ENCODE measurements at places on chromosomes 1 and 21.

DNA sequence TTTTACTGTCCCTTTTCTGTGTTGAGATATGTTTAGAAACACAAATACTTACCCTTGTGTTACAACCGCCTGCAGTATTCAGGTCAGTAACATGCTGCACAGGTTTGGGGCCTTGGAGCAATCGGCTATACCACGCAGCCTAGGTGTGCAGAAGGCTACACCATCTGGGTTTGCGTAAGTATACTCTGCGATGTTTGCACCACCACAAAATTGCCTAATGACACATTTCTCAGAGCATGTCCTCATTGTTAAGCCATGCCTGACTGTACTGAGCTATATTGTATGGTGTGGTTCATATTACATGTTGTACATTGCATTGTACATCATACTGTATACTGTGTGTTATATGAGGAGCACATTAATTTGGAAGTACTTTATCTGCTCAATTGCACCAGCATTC, 247.4 kb downstream of the RHOU start:
- DNase-seq: no peak

- DNase-seq: no peak
Measured at GRCh38 chr21:16086936-16087335, 357.2 kb downstream of the USP25 start.

GRCh38 chr1:213530611-213531320, 457.0 kb upstream of the PROX1 start:
- no peak for DNase-seq

- no peak for DNase-seq
Measured at GRCh38 chr1:68051475-68051874, 1.0 kb upstream of the DIRAS3 start.

- DNase-seq: no peak
Measured at GRCh38 chr1:97202481-97203380, 481.1 kb downstream of the PTBP2 start.

DNA sequence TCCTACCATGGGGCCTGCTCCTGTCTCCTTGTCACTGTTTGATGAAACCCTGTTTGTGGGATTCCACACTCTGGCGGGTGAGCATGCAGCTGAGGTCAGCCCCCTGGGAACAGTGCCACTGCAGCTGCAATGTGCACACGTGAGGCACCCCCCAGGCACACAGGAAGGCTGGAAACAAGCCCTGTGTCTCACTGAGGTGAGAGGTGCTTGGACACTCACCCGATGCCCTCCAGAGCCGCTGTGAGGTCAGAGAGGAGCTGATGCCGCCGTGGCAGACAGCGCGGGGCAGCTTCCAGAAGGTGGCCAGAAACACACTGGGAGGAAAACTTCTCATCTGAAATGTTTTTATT, 49.7 kb downstream of the SLX9 start:
- DNase-seq: no peak

- DNase-seq: no peak
Measured at GRCh38 chr1:65165269-65165993, 17.4 kb downstream of the AK4 start.

- no peak for DNase-seq
Measured at GRCh38 chr1:196136396-196136795, 471.8 kb downstream of the KCNT2 start.

- DNase-seq: no peak
Measured at GRCh38 chr1:116751146-116751545, 3.1 kb upstream of the CD2 start.

DNA sequence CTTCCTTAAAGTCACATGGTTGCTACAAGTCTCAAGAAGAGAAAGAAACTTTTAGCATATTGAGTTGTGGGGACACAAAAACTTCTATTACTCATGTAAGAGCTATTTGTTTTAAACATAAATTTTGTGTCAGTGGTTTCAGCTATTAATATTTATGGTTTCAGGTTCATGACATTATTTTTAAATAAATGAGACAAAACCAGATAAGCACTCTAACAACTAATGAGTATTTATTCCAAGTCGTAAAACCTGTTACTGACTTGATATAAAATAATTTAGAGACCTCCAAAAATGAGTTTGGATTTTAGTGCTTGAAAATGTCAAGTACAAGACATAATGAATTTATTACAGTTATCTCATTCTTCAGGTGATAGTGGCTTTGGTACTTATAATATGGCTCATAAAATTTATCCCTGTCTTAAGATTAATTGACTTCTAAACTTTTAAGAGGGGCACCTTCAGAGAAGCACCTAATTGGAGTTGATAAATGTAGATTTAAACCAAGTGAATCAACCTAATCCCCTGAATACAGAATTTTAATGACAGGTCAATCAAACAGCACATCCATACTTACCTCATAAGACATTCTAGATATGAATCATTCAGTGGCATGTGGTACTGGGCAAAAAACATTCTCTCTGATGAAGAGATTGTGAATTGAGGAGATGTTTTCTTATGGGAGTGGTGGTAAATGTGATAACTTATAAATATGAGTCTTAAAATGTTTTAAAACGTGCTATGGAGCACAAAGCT, 167.7 kb upstream of the PTGFR start:
- no peak for DNase-seq

DNA sequence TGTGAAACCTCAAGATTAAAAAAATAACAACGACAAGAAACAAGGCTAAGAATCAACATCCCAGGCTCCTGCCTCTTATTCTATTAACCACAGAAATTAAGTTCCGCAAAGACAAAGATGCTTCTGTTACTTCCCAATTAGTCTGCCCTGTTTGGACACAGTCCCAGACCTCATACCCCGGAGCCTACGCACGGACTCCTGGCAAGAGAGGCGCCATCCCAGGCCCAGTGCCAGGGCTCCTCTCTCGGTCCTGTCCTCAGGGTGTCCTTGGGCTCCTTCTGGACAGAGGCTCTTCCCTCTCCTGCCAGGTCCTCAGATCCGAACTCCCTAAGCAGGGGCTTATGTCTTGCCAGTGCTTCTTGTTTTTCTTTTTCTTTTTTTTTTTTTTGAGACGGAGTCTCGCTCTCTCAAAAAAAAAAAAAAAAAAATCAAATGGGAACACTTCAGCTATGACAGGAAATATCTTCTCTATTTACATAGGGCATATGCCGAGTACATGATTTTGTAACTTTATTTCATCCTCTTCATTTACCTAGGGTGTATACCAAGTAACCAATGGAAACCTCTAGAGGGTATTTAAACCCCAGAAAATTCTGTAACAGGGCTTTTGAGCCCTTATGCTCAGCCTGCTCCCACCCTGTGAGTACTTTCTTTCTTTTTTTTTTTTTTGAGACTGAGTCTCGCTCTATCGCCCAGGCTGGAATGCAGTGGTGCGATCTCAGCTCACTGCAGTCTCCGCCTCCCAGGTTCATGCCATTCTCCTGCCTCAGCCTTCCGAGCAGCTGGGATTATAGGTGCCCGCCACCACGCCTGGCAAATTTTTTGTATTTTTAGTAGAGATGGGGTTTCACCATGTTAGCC, 11.7 kb upstream of the ENO1 start:
- DNase-seq: peak; percentile 71
